ENCODE measurements at places on chromosomes 7 and 10.

DNA sequence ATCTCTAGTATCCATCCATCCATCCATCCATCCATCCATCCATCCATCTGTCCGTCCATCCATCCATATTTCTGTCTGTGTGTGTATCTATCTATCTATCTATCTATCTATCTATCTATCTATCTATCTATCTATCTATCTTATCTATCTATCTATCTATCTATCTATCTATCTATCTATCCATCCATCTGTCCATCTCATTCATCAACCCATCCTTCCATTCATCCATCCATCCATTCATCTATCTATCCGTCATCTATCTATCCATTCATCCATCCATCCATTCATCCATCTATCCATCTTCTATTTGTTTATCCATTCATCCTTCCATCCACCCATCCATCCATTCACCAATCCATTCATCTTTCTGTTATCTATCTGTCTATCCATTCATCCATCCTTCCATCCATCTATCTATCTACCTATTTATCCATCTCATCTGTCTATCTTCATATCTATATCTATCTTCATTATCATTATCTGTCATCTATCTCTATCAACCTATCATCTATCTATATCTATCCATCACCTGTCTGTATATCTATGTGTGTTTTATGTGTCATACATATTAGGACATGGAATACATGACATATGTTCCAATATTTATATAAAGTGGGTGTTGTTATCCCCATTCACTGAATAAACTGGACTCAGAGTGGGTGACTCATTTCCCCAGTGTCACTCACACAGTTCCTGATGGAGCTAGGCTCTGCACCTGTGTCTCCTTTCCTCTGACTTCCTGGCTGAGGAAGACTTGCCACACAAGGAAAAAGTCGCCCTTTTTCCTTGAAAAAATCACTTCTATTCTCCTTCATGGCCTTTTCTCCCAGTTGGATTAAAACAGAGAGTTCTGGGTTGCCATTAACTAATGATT is 200.1 kb downstream of the CCDC3 start:
- DNase-seq: no peak

GRCh38 chr10:129074939-129075338 is 392.1 kb upstream of the MGMT start:
- no peak for DNase-seq

DNA sequence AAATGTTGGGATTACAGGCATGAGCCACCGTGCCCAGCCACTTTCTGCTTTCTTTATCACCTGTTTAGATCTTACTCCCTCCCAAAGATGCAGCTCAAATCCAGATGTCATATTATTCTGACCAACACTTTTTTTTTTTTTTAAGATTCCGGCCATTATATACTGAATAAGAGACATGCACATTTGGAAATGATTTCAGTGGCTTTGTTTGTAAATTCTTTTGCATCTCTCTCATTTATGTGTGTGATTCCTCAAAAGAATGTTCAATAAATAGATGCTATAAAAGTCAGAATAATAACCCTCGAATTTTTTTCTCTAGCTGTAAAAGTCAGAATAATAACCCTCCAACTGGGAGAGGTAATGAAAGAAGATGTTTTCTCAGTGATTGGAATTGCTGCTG is 25.4 kb downstream of the HECW1 start:
- no peak for DNase-seq

DNA sequence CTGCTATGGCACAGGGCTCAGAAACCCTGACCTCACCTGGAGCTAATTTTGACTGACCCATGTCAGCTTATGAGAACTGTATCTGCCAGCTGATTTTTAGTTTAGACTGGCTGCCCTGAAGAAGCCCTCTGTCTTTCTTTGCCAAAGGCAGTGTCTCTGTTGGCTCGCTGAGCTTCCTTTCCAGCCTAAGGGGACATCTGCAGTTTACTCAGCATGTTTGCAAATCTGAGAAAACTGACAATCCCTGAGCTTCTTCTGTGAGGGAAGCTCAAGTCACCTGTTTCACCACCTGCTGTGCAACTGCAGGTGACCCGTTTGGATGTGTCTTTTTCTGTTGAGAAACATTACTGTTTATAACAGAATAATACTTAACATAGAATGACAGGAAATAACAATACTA is 46.0 kb downstream of the PRKAR2B start:
- DNase-seq: no peak

DNA sequence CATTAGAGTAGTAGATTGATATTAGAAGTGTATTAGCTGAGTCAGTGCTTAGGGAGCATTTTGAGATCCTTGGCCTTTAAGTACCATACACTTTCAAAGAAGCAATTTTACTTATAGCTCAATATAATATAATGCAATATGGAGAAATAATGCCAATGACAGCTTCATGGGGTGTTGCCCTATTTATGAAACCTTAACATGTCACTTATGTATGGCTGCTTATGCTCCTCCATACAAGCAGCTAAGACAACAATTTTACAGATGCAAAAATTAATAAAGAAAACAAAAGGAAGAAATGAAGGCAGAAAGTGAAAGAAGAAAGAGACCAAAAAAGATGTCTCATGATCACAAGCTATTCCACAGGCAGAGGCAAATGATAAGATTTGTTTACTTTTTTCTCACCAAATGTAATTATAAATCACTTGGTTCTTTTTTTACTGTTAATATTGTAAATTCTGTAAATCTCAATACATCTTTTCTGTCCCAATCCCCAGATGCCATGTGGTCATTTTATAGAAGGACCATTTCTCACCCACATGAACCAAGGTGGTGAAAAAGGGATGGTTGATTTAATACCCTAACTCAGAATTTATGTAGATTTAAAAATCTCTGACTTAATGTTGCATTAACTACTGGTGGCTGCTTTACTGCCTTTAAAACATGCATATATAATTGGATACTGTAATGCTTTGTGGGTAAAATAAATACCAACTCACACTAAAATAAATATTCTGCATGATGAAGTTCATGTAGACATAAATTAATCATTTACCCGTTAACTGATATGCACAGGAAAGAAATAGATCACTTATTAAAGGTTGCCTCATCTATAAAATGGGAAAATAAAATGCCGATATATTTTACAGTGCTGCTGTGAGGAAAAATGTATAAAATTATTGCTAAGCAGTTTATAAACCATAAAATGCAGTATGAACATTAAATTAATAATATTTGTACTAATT is 33.5 kb upstream of the RHOBTB1 start:
- no peak for DNase-seq

DNA sequence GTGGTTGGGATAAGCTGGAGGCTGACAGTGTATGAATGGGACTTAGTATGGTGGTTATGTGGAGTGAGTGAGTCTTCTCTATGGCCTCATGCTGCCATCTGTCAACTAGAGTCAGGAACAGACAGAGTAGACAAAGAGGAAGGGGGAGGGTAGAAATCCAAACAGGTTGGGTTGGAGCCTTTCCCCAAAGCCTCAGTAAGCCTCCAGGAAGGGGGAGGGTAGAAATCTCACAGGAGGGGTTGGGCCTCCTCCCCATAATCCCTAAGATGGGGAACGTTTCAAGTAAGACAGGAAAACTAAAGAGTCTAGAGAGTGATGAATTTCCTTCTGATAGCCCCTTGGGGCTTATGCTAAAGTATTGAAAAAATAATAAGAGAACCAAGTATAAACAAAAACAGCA is 2.0 kb upstream of the AKR1B15 start:
- no peak for DNase-seq

DNA sequence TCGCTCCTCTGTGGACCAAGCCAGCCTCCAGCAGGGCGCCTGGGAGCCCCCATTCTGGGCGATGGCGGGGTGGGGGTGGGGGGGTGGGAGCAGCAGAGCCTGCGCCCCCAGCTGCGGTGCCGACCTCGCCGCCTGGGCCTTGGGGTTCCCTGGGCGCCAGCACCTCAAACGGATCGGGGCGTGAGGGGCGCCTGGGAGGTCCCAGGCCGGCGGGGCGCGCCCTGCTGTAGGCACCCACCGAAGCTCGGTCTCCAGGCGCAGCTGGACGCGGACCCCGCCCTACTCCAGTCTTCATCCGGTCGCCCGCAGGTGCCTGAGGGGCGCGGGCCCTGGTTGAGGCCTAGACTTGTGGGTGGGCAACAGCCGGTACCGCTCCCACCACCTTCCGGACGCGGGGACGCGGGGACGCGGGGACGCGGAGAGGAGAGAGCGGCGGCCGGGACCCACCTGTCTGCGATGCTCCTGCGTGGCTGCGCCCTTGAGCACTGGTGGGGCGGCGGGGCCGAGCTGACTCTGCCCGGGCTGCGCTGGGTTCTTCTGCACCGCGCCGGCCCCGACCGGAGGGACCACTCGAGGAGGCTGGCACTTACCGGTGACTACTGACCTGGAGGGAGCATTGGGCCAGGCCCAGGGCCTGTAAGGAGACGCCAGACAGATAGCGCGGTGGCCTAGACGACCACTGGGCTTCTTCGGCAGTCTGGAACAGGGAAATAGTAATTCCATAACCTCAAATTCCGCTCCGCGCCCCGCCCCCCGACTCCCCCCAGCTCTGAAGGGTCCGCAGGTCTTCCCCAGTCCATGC is 5.5 kb upstream of the KCP start:
- DNase-seq: no peak

GRCh38 chr7:116030651-116031276 is at the start of gene TFEC:
Gene TFEC (minus strand): TSS chr7:116030763. CDS start chr7:115984441, 46,322 bp downstream.
- no peak for DNase-seq

GRCh38 chr7:22725585-22725984 is 1.4 kb upstream of the IL6 start:
- no peak for DNase-seq

DNA sequence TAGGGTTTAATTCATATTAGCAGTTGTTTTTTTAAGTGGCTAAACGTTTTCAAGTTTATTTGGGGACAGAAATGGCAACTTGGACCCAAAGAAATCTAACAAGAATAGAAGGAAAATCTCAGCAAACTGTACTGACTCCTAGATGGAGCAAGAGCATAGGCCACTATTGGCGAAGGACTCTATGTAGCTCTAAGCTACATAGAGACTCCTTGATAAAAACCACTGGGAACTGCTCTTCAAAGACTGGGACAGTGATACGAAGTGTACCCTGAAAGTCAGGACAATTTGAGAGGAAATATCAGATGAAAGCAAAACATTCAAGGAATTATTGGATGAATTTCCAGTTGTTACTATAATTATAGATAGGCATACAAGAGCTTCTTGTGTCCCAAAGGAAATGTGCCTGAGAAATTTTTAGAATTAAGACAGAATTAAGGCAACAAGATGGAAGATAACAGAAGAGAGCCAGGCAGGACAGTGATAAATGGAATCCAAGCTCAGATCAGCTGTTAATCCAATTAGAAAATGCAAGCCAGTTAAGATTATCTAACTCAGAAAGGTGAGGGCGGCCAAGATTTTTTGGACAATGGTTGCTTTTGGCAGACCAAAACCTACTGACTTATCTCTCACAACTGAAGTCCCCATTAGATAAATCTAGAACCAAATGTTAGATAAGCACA is 103.7 kb upstream of the IFRD1 start:
- no peak for DNase-seq

- DNase-seq: no peak
These were observed 10.9 kb upstream of the PFKP start for GRCh38 chr10:3056280-3057037.

DNA sequence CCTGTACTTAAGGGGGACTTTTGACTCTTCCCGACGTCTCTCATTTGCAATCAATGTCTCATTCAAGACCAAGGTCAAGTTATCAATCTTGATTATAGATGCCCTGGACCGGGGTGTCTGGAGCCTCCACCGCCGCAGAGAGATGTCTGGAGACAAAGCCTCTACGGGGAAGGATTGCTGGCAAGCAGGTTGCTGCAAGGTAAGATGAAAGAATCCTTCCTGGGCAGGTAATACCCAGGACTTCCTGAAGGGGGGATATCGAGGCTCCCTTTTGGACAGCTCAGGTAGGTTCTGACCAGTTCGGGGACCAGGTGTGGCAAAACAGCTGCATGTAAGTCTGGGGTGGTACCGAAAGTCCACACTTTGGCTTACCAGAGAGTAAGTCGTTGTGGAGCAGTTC is 12.5 kb upstream of the CUX1 start:
- peak; percentile 62 for DNase-seq

DNA sequence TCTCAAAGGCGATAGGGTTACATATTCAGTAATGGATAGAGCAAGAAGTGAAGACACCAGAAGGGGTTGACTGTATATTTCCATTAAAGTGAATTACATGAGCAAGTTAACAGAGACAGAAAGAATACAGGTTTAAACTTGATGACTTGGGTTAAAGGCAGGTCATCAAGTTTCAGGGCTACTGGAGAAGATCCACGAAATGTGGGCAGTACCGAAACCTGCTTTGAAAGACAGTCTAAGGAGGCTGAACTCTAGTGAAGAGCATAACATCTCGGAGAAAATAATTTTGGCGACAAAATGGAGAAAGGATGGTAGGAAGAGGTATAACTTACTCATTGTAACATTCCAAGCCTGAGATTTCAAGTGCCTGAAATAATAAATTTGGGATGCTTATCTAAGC is 26.6 kb upstream of the PLXDC2 start:
- DNase-seq: no peak

- no peak for DNase-seq
These were observed 27.3 kb upstream of the SYCE1 start for GRCh38 chr10:133592716-133593115.

DNA sequence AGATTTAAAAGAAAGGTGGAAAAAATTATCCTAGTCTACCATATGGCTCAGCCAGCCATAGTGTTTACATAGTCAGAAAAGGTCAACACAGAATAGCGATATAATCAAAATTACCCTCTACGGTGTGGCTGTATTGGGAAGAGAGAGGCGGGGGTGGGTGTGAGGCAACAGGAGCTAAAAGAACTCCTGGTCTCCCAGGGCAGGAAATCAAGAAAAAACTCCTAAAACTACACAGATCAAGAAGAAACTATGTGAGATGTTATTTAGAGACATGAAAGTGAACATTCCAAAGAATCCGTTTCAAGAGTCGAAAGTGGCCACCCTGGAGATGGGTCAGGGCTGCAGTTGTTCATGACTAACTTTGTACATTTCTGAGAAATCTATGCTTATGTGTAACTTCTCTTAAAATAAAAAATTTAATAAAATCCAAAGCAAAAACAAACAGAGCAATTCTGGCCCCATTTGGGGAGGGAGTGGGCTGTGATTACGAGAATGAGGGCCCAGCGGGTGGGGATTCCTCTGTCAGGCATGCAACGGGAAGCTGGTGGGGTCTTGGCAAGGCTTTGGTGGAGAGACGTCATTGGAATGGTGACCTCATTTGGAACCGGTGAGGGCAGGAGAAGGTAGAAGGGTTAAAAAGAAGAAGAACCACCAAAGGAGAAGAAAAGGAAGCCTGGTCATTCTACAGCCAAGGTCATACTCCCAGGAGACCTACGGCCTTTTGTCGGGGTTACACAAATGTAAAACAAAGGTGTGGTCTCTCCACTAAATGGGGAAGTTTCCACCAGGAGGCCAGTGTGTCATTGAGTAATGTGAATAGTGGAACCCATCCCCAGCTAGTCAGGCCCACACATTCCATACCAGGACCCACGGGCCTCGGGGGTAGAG is 71.2 kb upstream of the DUSP5 start:
- DNase-seq: no peak

- no peak for DNase-seq
These were observed 38.4 kb downstream of the VSTM4 start for GRCh38 chr10:49076741-49077521.

- no peak for DNase-seq
These were observed 365.1 kb upstream of the NFE2L3 start for GRCh38 chr7:25786936-25787335.

GRCh38 chr7:37741776-37742175 is 58.2 kb downstream of the GPR141 start:
- DNase-seq: no peak

- peak; percentile 17 for DNase-seq
These were observed 5.2 kb upstream of the MALRD1 start for GRCh38 chr10:19043431-19043830.

- no peak for DNase-seq
These were observed 47.5 kb upstream of the KIF5B start for GRCh38 chr10:32103721-32104120.

Data from LoVo (cell line).